Hippocampal formation (tissue), 2 donors: ENCODE measurements at places on chromosomes 12 and 14.

DNA sequence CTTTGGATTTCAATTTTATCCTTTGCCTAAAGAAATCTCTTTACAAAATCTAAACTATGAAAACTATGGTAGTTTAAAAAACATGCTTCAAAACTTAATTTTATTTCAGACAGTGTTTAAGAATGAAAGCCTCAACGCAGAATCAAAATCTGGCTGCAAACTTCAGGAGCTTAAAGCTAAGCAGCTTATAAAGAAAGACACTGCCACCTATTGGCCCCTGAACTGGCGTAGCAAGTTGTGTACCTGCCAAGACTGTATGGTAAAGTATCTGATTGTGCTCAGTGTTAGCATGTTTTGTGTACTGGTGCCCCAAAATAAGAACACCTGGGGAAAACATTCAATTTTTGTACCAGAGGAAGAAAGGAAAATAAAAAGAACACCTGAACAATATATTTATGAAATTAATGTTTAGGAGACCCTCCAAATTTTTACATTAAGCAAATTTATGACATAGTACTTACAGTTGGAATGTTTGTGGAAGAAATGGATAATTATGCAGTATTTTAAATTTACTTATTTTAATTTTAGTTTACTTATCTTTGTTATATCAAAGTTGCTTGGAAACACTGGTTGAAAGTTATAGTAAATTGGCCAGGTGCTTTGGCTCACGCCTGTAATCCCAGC lies 12.2 kb downstream of the UBR7 start:
- no peak for DNase-seq

DNA sequence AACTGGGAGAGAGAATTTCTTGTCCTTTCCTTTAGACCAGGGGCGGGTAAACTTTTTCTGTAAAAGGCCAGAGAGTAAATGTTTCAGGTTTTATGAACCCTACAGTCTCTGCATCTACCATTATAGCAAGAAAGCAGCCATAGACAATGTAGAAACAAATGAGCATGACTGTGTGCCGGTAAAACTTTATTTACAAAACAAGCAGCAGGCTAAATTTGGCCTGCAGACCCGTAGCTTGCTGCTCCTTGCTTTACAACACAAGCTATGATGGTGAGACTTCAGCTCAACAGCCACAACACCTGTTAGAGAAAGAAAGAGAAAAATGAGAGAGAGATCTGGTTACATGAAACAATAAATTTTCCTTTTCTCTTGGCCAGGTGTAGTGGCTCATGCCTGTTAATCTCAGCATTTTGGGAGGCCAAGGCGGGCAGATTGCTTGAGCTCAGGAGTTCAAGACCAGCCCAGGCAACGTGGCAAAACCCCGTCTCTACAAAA lies 4.2 kb upstream of the CDC42BPB start:
- no peak for DNase-seq

GRCh38 chr12:51953089-51953488 lies 1.6 kb downstream of the ACVR1B start:
- no peak for DNase-seq

- no peak for DNase-seq
Measured at GRCh38 chr14:102249041-102249440, 55.9 kb downstream of the MOK start.

DNA sequence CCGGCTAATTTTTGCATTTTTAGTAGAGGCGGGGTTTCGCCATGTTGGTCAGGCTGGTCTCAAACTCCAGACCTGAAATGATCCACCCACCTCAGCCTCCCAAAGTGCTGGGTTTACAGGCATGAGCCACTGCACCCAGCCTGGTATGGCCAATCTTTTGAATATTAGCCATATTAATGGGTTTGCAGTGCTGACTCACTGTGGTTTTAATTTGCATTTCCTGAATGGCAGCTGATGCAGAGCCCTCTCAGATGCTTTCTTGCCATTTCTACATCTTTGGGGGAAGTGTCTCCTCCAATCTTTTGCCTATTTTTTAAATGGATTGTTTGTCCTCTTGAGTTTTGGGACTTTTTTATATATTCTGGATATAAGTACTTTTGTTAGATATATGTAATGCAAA lies 55.5 kb upstream of the NPAS3 start:
- no peak for DNase-seq

DNA sequence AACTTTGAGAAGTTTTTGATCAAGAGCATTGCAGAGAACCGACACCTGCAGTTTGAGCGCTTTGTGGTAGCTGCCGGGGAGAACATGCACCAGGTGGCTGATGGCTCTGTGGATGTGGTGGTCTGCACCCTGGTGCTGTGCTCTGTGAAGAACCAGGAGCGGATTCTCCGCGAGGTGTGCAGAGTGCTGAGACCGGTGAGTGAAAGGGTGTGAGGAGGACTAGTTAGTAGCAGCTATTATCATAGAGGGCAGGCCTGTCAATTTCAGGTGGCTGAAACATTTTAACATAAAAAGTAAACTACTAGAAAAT lies 27.0 kb upstream of the HIGD1C start:
- no peak for DNase-seq

- DNase-seq, result no peak
Measured at GRCh38 chr14:74843653-74844052, 32.3 kb downstream of the PROX2 start.

GRCh38 chr14:38951451-38951850 lies 151.6 kb downstream of the SEC23A start:
- no peak for DNase-seq

GRCh38 chr12:64110864-64111263 lies 111.2 kb downstream of the KICS2 start:
- no peak for DNase-seq

DNA sequence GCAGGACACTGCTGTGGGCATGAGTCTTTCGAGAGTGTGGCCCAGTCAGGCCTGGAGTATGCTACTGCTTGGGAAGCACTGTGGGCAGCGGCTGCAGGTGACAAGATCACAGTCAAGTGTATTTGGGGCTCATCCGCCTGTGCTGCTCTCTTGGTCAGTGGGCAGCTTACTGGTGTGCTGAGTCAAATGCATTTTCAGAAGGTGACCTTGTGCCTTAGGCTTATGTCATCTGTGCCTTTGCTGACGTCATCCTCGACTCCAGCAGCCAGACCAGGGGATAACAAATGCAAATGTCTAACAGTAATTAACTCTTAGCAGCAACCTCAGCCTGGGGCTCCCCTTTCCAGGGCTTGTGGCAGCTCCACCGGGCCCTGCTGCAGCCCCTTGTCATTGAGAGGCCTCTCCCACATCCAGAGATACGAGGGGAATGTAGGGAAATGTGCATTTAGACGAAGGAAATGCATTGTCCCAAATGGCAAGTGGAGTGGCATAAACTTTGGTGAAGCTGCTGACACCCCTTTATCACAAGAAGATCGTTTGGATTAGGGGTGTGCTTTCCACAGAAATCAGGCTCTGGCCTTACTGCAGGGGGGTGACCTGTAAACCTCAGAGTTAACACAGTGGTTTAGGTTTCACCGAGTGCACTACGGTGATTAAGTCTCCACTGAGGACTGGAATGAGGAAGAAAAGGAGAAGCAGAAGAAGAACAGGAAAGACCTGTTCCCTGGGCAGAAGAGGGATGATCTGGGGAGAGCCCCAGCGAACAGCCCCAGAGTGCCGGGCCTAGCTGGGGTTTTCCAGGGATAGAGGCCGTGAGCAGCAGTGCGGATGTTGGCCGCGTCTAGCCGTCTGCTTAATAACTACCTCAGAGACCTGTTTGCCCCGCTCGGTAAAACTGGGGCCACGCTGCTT lies 39.7 kb downstream of the PSMA6 start:
- DNase-seq, result no peak

DNA sequence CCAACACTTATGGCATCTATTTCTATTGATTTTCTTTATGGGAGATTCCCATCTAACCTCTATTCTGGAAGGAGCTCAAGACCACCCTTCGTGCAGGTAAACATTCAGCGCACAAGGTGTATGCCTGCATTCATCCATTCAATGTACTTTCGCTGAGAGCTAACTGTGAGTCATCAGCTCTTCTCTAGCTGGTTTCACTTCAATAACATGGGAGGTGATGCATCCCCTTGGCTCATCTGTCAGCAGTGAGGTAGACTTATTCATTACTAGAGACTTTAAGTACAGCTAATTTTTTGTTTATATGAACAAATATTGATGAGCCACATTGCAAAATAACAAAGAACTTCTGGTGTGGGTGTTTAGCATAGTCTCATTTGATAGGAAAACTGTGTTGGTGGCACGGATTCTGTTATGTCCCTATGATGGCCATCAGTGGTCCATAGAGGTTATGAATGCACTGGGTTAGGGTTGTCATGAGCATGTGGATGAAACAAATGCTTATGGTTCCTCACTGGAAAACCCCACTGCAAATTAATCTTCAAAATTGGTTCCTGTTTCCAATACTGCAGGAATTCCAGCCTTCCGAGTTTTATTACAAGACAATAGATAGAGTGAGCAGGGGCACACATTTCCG lies 1151.0 kb downstream of the BCL11B start:
- DNase-seq, result no peak

GRCh38 chr12:124847113-124848074 lies 16.3 kb downstream of the SCARB1 start:
- peak; percentile 97 for DNase-seq

- DNase-seq, result no peak
Measured at GRCh38 chr14:86892152-86892956, 1100.6 kb downstream of the GALC start.

DNA sequence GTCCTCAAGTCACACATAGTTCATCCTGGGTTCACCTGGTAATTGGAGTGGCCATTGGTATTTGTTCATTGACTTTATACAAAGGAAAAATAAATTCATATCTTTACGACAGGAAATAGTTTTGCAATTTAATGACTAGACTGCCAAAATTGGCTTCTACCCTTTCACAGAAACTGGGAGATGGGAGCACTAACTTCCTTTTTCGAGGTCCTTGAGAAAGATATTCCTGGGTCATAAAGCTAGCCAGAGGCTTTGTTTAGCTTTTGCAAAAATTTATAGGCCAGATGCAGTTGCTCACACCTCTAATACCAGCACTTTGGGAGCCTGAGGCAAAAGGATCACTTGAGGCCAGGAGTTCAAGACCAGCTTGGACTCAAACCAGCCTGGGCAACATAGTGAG lies 10.2 kb upstream of the OR11G2 start:
- no peak for DNase-seq

GRCh38 chr14:42163136-42163535 lies 556.5 kb downstream of the LRFN5 start:
- no peak for DNase-seq

GRCh38 chr14:93160353-93160801 lies 24.3 kb downstream of the MOAP1 start:
- DNase-seq, result no peak
